Bronchial epithelial cell (primary cell): ENCODE measurements at places on chromosomes 16 and 17.

- no peak for DNase-seq
Measured at GRCh38 chr17:81456091-81456490, 56.5 kb downstream of the ACTG1 start.

GRCh38 chr17:76390003-76390421 is 5.6 kb downstream of the SPHK1 start:
- DNase-seq: no peak

GRCh38 chr16:56559109-56559508 is 5.8 kb upstream of the MT4 start:
- DNase-seq: no peak

DNA sequence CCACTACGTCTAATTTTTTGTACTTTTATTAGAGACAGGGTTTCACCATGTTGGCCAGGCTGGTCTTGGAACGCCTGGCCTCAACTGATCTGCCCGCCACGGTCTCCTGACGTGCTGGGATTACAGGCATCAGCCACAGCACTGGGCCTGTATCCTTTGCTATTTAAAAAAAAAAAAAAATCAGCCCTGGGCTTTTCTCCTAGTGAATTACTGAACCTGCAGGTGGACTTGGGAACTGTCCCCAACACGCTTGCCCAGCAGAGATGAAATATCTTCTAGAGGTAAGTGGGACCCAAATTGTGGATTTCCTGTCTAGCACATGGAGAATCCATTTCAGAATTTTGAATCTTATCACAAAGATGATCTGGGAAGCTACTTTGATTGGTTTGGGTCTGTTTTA is 14.8 kb downstream of the CNOT1 start:
- no peak for DNase-seq

- no peak for DNase-seq
Measured at GRCh38 chr16:49931916-49932315, 76.0 kb upstream of the ZNF423 start.

GRCh38 chr17:8711291-8711690 is 33.3 kb downstream of the CCDC42 start:
- no peak for DNase-seq

- no peak for DNase-seq
Measured at GRCh38 chr17:16300554-16300953, 52.7 kb downstream of the CENPV start.

DNA sequence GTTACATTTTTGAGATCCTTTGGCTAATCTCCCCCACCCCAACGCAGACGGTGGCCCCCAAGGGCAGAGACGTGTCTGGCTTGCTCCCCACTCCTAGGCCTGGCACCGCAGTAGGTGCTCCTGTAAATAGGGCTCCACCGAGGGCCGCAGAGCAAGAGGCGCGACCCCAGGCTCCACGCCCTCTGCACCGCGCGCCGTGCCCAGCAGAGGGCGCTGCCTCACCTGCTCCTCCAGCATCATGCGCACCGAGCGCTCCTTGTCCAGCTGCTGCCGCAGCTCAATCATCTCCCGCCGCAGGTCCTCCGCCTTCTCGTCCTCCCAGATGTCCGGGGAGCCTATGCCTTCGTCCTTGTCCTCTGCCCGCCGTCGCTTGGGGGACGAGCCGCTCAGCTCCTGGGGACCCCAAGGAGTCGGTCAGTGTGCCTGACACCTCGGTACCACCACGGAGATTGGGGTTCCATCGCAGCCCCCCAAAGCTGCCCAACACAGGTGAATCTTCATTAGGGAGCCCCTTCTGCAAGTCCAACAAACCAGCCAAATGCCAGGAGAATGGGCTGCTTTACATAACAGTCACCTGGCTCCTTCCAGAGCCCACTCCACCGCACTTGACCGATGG is 11.2 kb downstream of the TFAP4 start:
- no peak for DNase-seq

GRCh38 chr16:73092236-73092781 is 44.4 kb upstream of the ZFHX3 start:
- DNase-seq: no peak

GRCh38 chr16:30084816-30085159 is 6.9 kb downstream of the TBX6 start:
- DNase-seq: no peak

DNA sequence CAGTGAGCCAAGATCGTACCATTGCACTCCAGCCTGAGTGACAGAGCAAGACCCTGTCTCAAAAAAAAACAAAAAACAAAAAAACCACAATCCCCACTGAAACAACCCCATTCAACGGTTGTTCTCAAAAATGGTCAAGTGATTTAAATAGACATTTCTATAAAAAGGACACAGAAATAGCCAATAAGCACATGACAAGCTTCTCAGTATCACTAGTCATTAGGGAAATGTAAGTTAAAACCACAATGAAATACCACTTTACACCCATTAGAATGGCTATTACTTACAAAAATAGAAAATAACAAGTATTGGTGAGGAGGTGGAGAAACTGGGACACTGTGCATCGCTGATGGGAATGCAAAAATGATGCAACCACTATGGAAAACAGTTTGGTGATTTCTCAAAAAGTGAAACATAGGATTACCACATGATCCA is 26.6 kb upstream of the MYLK3 start:
- DNase-seq: no peak

GRCh38 chr16:19089410-19089955 is 22.1 kb downstream of the COQ7 start:
- DNase-seq: no peak

- no peak for DNase-seq
Measured at GRCh38 chr17:14746822-14747602, 446.1 kb downstream of the HS3ST3B1 start.

GRCh38 chr17:45383003-45383402 is 49.7 kb downstream of the ARHGAP27 start:
- DNase-seq: no peak

GRCh38 chr17:47694581-47695428 is 844 bp downstream of the TBKBP1 start:
- no peak for DNase-seq
